ENCODE measurements at places on chromosomes 5 and 9.

DNA sequence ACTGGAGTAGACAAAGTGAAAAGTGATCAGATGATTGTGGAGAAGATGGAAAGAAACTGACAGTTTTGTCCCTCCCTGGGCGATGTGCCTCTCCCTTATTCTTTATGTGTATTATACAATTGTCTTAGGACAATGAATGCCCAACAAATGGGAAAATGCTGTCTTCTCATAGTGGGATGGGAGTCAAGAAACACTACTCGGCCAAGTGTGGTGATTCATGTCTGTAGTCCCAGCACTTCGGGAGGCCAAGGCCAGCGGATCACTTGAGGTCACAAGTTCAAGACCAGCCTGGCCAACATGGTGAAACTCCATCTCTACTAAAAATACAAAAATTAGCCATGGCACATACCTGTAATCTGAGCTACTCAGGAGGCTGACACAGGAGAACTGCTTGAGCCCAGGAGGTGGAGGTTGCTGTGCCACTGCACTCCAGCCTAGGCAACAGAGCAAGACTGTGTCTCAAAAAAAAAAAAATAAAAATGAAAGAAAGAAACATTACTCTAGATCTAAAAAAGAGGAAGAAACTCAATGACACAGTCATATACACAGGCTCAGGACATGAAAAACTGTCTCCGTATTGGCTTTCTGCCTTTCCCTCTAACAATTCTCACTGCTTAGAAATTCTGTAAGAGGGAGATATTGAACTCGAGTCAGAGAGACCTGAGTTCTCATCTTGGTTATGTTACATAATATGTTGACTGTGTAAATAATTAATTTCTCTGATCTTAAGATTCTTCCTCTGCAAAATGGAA is 67.9 kb upstream of the TARS1 start:
- DNase-seq, result peak; percentile 26

DNA sequence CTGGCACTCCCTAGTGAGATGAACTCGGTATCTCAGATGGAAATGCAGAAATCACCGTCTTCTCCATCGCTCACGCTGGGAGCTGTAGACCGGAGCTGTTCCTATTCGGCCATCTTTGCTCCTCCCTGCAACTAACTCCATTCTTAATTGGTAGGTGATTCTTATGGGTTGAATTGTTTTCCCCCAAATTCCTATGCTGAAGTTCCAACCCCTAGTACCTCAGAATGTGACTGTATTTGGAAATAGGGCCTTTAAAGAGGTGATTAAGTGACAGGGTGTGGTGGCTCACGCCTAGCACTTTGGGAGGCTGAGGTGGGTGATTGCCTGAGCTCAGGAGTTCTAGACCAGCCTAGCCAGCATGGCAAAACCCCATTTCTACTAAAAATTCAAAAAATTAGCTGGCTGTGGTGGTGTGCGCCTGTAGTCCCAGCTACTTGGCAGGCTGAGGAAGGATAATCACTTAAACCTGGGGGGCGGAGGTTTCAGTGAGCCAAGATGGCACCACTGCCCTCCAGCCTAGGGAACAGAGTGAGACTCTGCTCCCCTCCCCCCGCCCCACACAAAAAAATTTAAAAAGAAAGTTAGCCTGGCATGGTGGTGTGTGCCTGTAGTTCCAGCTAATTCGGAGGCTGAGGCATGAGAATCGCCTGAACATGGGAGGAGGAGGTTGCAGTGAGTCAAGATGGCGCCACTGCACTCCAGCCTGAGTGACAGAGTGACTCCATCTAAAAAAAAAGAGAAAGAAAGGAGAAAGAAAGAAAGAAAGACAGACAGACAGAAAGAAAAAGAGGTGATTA is 25.2 kb upstream of the FOCAD start:
- peak; percentile 13 for DNase-seq

- no peak for DNase-seq
Measured at GRCh38 chr9:134820901-134821300, 59.7 kb upstream of the FCN2 start.

DNA sequence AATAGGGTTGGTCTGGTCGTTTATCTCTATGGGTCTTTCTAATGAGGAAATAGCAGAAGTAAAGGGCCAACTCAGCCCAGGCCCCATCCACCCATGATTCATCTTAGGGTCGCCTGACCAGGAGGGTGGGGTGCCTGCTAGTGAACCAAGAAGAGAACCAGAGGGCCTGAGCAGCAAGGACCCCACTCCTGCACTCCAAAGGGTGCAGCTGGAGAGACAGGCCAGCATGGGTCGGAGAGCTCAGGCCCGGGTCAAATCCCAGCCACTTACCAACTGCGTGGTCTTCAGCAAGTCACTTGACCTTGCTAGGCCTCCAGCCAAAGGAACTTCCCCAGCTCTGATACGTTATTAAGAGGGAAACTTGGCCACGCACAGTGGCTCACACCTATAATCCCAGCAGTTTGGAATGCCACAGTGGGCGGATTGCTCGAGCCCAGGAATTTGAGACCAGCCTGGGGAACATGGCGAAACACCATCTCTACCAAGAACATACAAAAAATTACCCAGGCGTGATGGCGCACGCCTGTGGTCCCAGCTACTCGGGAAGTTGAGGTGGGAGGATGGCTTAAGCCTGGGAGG is 4.3 kb downstream of the BBLN start:
- DNase-seq, result no peak

GRCh38 chr5:107820429-107820828 is 149.7 kb upstream of the EFNA5 start:
- DNase-seq, result no peak

DNA sequence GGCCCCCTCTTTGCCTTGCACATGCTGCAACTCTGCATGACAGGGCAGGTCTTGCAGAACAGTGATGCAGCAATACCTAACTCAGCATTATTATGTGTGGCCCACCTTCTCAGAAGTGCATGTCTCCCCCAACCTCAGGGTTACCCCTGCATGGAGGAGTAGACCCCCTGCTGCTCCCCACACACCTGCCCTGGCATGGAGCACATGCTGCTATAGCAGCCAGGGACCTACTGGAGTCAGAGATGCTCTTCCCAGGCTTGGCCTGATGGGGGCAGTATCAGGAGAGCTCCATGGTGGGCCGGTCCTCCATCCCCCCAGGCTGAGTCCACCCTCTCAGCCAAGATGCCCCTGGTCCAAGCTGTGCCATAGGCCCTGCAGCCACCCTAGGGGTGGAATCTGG is 13.2 kb upstream of the BOD1 start:
- no peak for DNase-seq

- DNase-seq, result no peak
Measured at GRCh38 chr9:4229252-4229651, 70.6 kb downstream of the GLIS3 start.

DNA sequence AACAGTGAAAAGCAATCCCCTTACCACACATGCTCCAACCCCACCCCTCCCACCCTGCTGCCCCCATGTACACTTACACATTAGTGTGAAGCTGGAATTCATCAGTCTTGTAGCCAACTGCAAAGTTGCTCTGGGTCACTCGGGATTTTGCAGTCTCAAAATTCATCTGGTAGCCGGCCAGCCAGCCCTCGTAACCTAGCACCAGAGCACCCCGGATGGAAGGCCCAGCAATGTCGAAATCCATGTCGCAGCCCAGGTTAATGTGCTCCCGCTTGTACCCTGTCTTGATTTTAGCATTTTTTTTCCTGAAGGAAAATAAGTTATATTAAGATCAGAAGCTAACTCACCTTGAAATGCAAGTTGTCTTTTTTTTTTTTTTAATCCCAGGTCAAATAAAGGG is 12.2 kb upstream of the C5orf15 start:
- no peak for DNase-seq

GRCh38 chr5:10457682-10458574 is 16.2 kb downstream of the ROPN1L start:
- DNase-seq, result no peak

DNA sequence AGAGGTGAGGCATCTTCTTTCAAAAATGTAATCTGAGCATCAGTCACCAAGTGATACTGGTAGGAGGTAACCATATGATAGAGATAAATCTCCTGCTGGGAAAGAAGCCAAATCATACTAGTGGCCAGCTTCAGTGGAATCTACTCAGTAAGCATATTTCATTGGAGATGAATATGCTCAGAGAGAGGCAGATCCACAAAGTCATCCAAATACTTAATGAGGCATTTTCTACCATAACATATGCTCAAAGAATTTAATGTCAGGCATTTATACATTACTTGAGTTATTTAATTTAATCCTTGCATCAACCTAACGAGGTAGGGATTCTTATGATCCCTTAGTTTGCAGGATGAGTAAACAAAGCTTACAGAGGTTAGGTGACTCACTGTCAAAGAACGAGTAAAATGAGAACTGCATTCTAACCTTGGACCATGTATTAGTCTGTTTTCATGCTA is 50.9 kb upstream of the DMRTA1 start:
- DNase-seq, result peak; percentile 77

- no peak for DNase-seq
Measured at GRCh38 chr5:109281136-109281690, 128.6 kb downstream of the PJA2 start.

DNA sequence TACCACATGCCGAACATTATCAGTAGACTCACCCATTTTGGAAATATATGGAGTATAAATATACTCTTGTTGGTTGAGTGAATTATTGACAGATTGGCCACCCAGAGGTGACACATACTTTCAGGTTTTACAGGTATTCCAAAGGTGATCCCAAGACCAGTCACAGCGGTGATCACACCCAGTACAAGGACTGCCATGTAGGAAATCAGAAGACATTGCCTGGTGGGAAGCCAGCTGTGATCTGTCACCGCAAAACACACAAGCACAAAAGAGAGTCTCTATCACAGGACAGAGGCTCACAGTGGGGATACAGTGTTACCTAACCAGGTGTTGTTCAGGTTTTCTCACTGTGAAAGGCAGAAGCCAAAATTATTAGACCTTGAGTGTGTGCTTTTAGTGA is 15.8 kb downstream of the BTF3 start:
- no peak for DNase-seq

DNA sequence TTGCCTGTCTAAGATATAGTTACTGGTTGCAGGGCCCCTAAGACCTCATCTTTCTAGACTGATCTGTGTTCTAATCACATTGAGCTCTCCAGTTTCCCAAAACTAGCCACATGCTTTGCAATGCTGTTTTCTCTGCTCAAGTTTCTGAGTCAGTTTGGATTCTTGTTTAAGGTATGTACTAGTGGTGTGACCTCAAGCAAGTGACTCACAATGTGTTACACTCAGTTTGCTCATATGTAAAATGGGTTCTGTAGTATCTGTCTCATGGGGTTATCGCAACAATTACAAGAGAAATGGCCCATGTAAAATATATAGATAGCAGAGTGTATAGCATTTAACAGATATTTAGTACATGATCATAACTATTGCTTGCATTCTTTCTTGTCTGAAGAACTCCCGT is 153.1 kb upstream of the ELL2 start:
- peak; percentile 50 for DNase-seq

DNA sequence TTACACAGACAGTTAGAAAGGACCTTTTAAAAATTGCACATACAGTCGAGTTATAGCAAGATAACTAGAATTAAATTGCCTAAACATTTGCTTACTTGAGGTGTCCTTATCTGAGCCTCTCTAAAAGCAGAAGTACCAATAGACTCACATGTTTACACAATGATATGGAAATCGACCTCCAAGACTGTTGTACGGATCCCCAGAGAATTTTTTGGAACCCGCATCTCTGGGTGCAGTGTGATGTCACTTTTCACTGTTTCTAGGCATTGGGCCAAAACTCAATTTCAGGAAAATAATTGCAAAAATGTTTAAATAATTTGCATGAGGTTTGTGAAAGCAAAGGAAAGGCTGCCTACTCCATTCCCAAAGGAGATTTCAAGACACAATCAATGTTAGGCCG is 63.1 kb upstream of the ATG10 start:
- peak; percentile 36 for DNase-seq

Data from choroid plexus epithelial cell (primary cell).